ENCODE measurements at places on chromosomes 7 and 10.

DNA sequence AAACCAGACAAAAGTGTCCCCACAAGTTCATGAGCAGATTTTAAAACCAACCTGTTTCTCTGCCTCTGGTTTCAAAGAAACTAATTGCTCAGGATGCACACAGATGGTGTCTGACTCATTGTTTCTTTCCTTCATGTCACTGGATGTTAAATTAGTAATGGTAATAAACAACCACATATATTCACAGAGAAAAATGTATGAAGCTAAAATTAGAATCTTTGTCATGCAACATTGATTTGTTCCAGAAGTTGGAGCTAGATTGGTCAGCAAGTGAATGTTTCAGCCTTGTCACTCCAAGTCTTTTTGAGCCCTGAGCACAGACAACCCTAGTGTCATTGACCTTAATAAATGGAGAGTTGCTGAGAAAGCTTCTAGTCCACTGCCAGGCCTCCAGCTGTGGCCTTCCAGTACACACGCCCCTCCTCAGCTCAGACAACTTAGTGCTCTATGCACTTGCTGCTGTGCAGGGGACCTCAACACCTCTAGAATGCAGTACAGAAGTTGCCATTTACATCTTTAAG is 175.9 kb downstream of the CCDC71L start:
- no peak for DNase-seq

DNA sequence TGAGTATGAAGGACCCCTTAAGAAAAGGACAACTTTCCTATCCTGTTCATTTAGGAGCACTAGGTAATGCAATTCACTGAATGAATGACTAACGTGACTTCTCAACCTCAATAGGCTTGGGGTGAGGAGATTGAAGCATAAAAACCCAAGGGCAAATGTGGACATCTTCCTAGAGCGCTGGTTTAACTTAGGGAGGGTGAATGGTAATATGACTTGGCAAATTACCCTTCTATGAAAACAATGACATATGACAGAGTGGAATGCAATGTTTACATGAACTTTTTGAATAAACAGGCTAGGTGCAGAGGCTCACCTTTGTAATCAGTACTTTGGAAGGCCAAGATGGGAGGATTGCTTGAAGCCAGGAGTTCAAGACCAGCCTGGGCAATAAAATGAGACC is 83.9 kb upstream of the ANK3 start:
- no peak for DNase-seq

DNA sequence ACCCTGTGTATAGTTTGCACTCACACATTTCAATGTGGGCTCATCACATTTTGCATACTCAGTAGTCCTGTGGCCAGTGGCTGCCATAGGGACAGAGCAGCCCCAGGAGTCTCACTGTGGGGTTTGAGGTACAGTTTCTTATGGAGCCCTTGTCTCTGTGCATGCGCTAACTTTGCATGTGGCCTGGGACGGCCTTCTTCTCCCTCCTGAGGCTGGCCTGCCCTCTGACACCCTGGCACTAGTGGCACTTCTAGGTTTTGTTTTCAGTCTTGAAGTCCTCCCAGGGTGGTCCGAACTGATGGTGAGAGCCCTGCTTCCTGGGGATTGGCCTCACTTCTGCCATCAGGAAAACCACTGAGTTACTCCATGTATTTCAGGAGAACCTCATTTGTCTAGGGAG is 21.2 kb downstream of the NACAD start:
- DNase-seq, result no peak

DNA sequence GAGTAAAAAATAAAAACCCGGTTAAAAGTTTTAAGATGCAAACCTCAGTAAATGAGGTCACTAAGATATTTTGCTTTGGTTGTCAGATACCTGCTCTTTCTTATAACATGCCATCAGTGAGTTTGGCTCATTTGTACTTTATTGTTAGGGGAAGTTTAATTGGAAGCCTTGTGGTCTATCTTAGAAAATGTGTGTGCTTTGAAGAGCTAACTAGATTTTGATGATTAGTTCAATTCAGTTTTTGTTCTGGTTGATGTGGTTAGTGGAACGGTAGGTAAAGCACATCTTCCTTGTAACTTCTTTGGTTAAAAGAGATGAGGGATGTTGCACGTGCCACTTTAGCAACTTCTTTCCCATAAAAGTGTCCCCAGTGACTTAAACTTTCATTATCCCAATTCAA is 353.4 kb upstream of the GALNT17 start:
- no peak for DNase-seq

DNA sequence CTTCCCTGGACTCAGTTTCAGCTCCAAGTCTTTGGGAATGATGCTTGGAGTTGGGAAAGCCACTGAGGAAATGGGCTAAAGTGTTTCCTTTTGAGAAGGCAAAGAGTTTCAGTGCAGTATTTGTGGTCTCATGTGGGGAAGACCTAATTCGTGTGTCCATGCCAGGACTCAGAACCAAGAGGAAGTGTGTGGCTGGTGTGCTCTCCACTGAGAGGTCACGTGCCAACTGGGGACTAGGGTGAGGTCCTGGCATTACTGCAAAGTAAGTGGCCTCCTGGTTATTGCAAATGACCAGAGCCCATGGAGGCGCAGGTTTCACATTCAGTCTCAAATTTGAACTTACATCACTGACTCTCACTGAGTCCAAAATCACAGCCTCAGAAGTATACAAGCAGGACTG is 48.6 kb upstream of the ITPRID1 start:
- DNase-seq, result no peak

DNA sequence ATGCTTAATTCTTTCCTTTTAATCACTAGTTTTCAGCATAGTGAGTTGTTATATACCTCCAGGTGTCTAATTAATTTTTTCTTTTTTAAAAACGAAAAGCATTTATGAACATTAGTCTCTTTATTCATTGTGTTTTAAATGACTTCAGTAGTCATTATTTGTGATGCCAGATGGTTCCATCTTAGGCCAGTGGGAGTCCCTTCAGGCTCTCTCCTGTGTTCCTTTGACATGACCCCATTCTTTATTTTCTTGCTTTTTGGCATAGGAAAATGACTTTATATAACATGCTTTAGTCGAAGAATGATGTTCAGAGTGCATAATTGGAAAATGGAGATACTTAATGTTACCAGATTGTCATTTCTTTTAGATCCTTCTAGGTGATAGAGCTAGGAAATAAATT is 24.4 kb downstream of the MKLN1 start:
- no peak for DNase-seq

DNA sequence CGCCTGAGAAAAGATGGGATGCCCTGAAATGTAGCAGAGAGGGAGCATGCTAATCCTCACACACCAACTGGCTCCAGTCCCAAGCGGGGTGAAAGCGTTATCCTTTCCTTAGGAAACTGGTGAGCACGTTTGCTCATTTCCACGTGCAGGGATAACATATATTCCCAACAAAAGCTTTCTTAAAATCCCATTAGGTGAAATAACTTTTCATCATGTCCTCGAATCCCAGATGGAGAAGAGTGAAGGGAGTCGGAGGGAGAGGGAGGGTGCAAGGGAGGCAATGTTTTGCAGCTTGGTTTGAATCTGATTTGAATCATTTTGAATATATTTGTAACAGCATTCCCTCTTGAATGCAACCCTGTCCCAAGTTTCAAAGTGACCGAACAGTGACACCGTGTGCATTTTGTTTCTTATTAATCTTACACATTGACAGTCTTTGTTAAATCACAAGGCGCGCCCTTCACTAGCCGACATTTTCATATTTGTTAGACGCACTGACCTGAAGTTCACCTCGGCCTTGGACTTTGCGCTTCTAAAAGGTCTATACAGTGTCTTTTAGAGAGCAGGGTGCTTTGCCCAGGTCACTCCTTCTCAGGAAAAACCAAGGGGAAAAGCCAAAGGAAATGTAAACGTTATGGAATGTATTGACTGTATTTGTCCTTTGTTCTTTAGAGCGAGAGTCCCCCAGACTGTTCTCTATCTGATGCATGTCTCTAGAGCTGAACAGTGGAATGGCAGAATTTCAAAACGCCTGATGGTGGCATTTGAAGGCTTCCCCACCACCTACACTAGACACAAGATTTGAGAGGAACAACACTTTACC is 3.1 kb upstream of the HOXA4 start:
- DNase-seq, result no peak

GRCh38 chr10:7343040-7343439 is 67.8 kb downstream of the SFMBT2 start:
- DNase-seq, result no peak

- no peak for DNase-seq
Measured at GRCh38 chr7:96238474-96238873, 83.4 kb downstream of the SLC25A13 start.

DNA sequence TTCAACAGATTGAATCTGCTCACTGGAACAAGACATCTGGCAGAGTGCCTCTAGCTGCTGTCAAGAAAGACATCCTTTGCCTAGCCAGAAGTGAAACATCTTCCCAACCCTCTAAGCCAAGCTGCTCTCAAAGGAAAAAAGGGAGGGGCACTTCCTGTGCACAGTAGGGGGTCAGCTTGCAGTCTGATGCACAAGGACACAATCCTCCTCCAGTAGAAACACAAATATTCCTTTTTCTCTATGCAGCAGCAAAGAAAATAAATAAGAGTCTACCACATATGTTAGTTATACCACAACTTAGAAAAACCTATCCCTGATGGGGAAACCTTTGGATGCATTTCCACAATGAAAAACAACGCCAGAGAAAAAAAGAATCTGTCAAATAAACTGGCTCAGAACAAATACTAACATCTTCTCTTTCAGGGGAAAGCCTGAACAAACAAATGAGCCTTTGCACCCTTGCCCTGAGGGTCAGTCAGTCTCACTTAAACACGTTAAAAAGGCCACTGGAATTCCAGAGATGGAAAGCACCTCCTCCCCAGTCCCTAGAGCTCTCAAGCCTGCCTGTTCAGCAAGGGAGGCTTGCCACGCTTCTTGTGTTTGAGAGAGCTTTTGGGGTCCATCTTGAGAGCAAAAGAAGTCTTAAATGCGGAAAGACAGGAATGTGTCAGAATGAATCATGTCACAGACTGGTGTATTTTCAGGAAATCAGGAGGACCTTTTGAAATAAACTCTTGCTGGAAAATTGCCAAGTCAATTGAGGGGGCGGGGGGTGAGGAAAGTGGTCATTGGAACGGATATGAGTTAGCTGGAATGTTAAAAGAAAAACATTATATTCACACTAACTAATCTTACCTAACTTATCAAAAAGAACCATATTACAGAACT is 7.5 kb downstream of the LAMB1 start:
- DNase-seq, result no peak

DNA sequence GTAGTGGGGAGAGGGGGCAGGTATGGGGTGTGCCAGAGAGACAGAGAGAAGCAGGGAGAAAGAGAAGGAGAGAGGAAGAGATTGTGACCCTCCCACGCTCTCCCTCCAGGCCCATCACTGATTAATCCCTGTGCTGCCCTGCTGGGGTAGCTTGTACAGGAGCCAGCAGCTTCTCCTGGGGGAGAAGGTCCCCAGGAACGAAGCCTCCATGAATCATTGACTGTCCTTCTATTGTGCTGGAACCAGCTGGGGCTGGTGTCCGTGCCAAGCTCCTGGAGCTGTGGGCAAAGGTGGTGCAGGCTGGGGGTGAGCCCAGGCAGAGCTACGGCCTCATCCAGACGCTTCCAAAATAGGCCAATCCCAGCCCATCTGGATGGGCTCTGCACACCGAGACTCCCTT is 20.9 kb downstream of the AQP1 start:
- DNase-seq, result no peak

- no peak for DNase-seq
Measured at GRCh38 chr7:18429547-18429946, 66.0 kb upstream of the HDAC9 start.

DNA sequence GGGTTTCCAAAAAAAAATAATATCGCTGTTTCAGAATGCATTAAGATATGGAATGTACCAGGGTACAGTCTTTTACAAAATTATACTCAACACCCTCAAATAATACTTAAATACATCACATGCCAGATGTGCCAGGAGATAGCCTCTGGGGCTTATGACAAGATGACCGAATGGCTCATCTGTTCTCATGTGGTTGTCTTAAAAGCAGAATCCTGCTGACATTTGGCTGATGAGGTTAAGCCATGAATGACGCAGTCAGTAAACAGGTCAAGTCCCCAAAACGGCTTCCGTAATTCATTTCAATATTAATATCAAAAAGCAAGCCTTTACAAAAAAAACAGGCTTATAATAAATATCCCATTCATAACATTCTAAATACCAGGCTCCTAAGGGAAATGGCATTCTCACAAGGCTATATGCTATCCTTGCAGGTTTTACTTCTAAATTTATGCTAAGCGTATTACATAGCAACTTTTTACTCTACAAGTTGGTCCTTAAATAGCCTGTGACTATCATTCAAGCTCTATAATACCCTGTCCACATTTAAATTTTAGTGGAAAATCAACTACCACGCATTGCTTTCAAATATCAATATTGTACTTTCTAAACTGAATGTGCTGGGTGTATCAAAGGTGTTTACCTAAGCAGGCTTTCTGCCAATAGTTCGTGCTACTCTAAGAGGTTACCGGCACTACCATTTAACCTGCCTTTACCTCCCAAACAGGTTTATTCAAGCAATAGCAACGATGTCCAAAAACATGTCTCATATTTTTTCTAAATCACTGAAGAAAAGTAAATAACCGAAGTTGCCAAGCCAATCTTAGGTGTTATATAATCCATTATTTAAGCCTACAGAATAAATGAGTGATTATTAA is 15.6 kb downstream of the SMURF1 start:
- no peak for DNase-seq

DNA sequence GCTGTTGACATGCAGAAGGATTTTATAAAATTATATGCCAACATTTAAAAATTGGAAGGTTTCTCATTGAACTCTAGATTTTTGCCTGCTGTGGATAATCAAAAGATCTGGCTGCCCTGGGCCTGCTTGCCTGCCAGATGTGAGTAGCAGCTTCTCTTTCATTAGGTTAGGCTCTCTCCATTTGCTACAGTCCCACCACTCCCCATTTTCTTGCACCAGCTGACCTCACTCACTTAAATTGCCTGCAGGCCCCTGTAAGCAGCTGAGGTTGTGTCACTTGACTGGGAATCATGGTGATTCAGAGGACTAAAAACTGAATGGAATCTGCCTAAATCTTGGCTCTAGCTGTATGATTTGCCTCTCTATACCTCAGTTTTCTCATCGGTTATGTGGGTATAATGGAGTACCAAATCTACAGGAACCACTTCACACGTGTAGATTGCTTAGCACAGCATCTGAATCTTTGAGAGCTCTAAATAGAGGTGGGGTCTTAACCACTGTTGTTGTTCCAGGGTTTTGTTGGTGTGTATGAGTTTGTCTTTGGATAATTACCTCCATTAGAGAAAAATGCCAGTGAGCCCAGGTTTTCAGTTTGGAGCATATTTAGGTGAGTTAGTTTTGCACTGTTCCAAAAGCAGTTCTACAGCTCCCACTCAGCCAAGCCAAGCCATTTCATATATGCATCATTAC is 18.6 kb upstream of the RAPGEF5 start:
- no peak for DNase-seq

Measured in stimulated activated CD8-positive, alpha-beta memory T cell treated with anti-CD3 and anti-CD28 coated beads, Interleukin-2, amount 100 ng/mL, for 1 hour (primary cell).